Stomach (tissue), 19 donors: ENCODE measurements at places on chromosomes 3 and 15. TPM values are rescaled to one million over a fixed set of nuclear protein-coding genes. Genes with fewer than 3 reads are reported as not detected.
A peak's percentile ranks its signal among the peaks of the same experiment; 100 is the strongest.

DNA sequence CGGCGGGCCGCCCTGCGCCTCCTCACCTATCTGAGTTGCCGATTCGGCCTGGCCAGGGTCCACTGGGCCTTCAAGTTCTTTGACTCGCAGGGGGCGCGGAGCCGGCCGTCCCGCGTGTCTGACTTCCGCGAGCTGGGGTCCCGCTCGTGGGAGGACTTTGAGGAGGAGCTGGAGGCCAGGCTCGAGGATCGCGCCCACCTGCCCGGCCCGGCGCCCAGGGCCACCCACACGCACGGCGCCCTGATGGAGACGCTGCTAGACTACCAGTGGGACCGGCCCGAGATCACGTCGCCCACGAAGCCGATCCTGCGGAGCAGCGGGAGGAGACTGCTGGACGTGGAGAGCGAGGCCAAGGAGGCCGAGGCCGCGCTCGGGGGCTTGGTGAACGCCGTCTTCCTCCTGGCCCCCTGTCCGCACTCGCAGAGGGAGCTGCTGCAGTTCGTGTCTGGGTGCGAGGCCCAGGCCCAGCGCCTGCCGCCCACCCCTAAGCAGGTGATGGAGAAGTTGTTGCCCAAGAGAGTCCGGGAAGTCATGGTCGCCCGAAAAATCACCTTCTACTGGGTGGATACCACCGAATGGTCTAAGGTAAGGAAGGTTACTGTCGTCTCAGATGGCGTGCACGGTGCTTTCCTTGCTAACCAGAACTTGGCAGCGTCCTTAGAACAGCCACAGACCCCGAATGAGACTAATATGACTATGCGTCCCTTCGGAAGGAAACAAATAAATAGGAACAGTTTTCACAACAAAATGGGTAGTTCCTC lies 567 bp downstream of the TICRR start:
- no peak overlapping the region for H3K27ac ChIP-seq
- no peak for DNase-seq
- H3K4me1 ChIP-seq, result peaks cover 11% of the 10 kb centered on the region
- peak overlapping the region; percentile 75 for H3K4me3 ChIP-seq
- no peaks in the 10 kb centered on the region for H3K36me3 ChIP-seq
- no peaks in the 10 kb centered on the region for H3K27me3 ChIP-seq

DNA sequence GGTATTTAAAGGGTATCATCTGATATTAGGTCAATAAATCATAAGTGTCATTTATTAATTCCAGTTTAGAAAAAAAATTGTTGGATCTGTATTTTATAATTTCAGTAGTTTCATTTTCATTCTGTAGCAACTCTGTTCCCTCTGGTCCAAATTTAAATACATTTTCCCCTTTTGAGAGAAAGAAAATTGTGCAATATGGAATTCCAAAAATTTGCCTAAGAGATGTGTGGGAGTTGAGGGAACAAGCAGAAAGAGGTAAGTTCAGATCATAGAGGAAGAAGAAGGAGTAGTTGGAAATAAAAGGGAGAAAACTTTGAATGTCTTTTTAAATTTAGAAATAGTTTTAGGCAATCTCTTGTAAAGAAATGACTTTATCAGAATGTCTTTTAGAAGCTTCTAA lies 48.9 kb upstream of the MME start:
- H3K27me3 ChIP-seq, result no peaks in the 10 kb centered on the region
- DNase-seq, result no peak
- peaks cover 6% of the 10 kb centered on the region for H3K4me1 ChIP-seq
- H3K27ac ChIP-seq, result no peak overlapping the region

GRCh38 chr3:127339928-127340861 lies 52.3 kb upstream of the PRR20G start:
- no peak for DNase-seq
- H3K27me3 ChIP-seq, result peaks cover 23% of the 10 kb centered on the region
- H3K4me1 ChIP-seq, result peaks cover 7% of the 10 kb centered on the region

DNA sequence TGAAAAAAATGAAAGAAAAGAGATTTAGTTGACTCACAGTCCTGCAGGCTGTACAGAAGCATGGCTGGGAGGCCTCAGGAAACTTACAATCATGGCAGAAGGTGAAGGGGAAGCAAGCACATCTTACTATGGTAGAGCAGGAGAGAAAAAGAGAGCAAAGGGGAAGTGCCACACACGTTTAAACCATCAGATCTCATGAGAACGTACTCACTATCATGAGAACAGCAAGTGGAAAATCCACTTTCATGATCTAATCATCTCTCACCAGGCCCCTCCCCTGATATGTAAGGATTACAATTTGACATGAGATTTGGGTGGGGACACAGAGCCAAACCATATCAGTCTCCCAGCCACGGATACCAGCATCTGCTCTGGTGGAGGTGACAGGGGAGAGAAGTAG lies 50.8 kb upstream of the CPOX start:
- no peak overlapping the region for H3K27ac ChIP-seq
- H3K4me1 ChIP-seq, result no peaks in the 10 kb centered on the region
- H3K4me3 ChIP-seq, result no peak overlapping the region
- no peaks in the 10 kb centered on the region for H3K27me3 ChIP-seq

- no peak overlapping the region for H3K27ac ChIP-seq
- no peak for DNase-seq
- no peak overlapping the region for H3K4me3 ChIP-seq
- no peaks in the 10 kb centered on the region for H3K27me3 ChIP-seq
- H3K36me3 ChIP-seq, result peaks cover 24% of the 10 kb centered on the region
These were observed 20.6 kb downstream of the ABTB1 start for GRCh38 chr3:127693336-127693843.

- no peak overlapping the region for H3K27ac ChIP-seq
- peaks cover 31% of the 10 kb centered on the region for H3K36me3 ChIP-seq
These were observed 59.4 kb downstream of the CALML4 start for GRCh38 chr15:68145706-68146105.

- H3K4me3 ChIP-seq, result no peak overlapping the region
- no peaks in the 10 kb centered on the region for H3K4me1 ChIP-seq
- H3K27ac ChIP-seq, result no peak overlapping the region
- no peak for DNase-seq
These were observed 69.1 kb downstream of the HERC2 start for GRCh38 chr15:28252831-28253230.

DNA sequence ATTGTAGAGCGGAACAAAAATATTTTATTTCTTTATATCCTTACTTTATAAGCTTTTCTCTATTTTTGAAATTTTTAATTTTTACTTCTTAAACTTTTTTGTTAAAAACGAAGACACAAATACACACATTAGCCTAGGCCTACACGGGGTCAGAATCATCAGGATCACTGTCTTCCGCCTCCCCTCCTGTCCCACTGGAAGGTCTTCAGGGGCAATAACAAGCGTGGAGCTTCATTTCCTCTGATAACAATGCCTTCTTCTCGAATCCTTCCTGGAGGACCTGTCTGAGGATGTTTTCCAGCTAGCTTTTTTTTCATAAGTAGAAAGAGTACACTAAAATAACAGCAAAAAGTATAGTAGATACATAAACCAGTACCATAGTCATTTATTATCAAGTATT lies 77.7 kb upstream of the DGKG start:
- no peaks in the 10 kb centered on the region for H3K36me3 ChIP-seq
- H3K4me3 ChIP-seq, result no peak overlapping the region
- H3K27me3 ChIP-seq, result no peaks in the 10 kb centered on the region

DNA sequence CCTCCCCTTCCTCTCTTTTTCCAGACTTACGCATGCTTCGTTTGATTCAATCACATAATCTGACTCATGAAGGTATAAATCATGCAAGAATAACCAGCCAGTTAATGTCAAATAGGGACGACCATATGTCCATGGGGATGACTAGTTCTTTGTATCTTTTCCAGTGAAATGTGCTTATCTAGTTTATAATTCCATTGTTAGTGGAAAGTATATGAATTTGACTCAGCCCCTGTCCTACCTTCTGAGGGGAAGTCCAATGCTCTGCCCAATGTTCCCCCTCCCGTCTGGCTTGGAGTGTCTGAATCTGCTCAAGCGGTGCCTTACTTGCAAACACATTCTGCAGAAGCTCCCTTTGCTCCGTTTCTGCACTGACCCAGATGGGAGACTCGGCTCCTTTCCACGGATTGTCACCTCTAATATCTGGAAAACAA lies 55.0 kb upstream of the EPHB3 start:
- no peak overlapping the region for H3K27ac ChIP-seq
- DNase-seq, result no peak
- no peak overlapping the region for H3K4me3 ChIP-seq
- H3K27me3 ChIP-seq, result no peaks in the 10 kb centered on the region

- no peaks in the 10 kb centered on the region for H3K27me3 ChIP-seq
- peaks cover 8% of the 10 kb centered on the region for H3K4me1 ChIP-seq
- no peak for DNase-seq
- no peak overlapping the region for H3K4me3 ChIP-seq
- H3K36me3 ChIP-seq, result no peaks in the 10 kb centered on the region
- H3K27ac ChIP-seq, result peak overlapping the region; percentile 27
These were observed 29.3 kb upstream of the SH3BP5 start for GRCh38 chr3:15361494-15362214.

- H3K27ac ChIP-seq, result no peak overlapping the region
- H3K27me3 ChIP-seq, result no peaks in the 10 kb centered on the region
- H3K36me3 ChIP-seq, result peaks cover 5% of the 10 kb centered on the region
- H3K4me3 ChIP-seq, result no peak overlapping the region
These were observed 34.7 kb upstream of the RBP1 start for GRCh38 chr3:139574026-139574947.

DNA sequence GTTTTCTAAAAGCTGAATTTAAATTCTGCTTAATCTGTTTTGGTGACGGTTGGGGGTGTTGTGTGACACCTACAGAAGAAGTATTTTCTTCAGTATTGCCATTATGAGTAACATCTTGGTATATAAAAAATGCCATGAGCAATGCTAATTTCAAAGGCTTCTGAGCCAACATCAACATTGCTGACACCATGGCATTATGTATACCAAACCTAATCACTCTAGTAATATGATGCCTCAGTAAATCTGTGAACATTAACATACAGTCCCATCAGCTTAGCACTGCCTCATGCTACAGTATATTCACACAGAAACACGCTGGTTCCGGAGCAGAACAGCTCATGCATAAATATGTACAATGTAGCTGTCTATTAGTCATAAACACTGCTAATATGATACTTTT lies 75.8 kb downstream of the ZPLD1 start:
- H3K4me3 ChIP-seq, result no peak overlapping the region
- DNase-seq, result no peak
- no peaks in the 10 kb centered on the region for H3K27me3 ChIP-seq
- H3K27ac ChIP-seq, result no peak overlapping the region
- H3K4me1 ChIP-seq, result no peaks in the 10 kb centered on the region

DNA sequence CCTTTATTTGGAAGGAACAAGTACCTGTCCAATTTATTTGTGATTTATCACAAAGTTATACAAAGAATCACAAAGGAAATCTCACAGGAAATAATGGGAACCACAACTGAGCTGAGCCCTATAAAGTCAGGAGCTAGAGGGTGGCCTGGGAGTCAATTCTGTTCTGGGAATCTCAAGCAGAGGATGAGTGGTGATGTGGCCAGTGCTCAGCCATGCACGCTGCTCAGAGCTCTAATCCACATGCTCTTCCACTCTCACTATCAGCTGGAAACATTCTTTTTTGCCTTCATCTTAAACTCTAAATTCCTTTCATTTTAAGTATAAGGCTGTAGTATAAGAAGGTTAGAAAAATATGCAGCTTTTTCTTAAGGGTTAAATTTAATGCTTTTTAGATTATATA lies 36.6 kb downstream of the UACA start:
- no peak overlapping the region for H3K27ac ChIP-seq
- H3K4me1 ChIP-seq, result no peaks in the 10 kb centered on the region
- no peaks in the 10 kb centered on the region for H3K27me3 ChIP-seq
- H3K4me3 ChIP-seq, result no peak overlapping the region
- no peaks in the 10 kb centered on the region for H3K36me3 ChIP-seq
- DNase-seq, result no peak

- H3K27me3 ChIP-seq, result no peaks in the 10 kb centered on the region
- no peak for DNase-seq
- H3K36me3 ChIP-seq, result no peaks in the 10 kb centered on the region
- H3K4me3 ChIP-seq, result peak overlapping the region; percentile 34
These were observed 37.8 kb downstream of the EHHADH start for GRCh38 chr3:185215873-185216606.

DNA sequence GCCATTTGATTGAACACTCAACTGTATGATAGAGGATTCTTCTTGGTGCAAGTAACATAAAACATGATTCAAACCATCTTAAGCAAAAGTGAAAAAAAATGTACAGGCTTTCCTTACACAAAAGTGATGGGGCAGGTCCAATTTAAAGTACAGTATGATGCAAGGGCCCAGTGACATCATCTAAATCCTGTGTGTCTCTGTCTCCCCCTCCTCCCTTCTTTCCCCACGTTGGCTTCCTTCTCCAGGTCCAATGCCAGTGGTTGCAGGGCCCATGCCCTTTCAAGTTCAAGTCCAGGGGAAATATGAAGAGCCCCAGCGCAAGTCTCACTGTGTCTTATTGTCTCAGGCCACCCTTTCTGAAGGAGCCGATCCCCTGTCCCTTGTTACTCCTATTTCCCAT lies 332.3 kb downstream of the SHQ1 start:
- no peak for DNase-seq
- no peak overlapping the region for H3K27ac ChIP-seq
- peaks cover 6% of the 10 kb centered on the region for H3K4me1 ChIP-seq
- no peak overlapping the region for H3K4me3 ChIP-seq
- H3K27me3 ChIP-seq, result no peaks in the 10 kb centered on the region

- H3K36me3 ChIP-seq, result no peaks in the 10 kb centered on the region
- no peak overlapping the region for H3K4me3 ChIP-seq
- no peak overlapping the region for H3K27ac ChIP-seq
- H3K4me1 ChIP-seq, result peaks cover 4% of the 10 kb centered on the region
These were observed 28.7 kb upstream of the TMEM45A start for GRCh38 chr3:100463646-100464155.

DNA sequence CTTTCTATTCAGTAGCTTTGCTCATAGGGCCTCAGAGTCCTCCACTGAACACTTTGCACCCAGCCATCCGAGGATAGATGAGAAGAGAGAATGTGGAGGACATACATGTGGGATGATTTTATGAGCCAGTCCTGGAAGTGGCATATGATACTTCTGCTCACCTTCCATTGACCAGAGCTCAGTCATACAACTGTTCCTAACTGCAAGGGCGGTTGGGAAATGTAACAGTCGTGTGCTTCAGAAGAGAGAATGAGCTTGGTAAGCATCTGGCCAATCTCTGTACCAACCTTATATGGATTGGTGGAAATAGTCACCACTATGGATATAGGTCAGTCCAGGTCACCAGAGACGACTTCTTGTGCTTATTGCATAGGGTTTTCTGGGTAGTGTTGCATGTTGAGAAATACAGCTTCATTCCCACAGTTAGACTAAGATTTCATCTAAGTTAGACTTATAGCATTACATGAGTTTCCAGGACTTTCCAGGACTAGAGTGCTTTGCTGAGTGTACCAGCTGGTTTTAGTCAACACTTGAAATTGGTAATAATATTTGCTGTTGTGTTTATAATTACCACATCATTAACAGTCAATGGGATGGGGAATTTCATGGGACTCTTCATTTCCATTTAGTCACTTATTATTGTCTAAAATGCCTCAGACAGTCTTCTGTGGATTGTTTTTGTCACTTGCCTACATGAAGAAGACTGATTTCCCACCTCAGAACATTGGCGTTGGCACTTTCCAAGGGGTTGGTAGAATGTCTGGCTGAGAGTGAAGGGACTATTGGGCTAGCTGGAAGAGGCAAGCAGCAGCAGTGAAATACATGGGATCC lies 214.5 kb upstream of the ROPN1 start:
- DNase-seq, result no peak
- H3K27ac ChIP-seq, result no peak overlapping the region
- peaks cover 22% of the 10 kb centered on the region for H3K4me1 ChIP-seq
- H3K36me3 ChIP-seq, result no peaks in the 10 kb centered on the region
- H3K4me3 ChIP-seq, result no peak overlapping the region

The AMT gene
- 6.9 TPM for polyA plus RNA-seq

The C3orf33 gene
- polyA plus RNA-seq, result 1.4 TPM

The SLC9C1 gene
- polyA plus RNA-seq, result not detected

The LRRIQ4 gene
- polyA plus RNA-seq, result not detected
